ENCODE measurements at places on chromosomes 7 and 10.
A peak's percentile ranks its signal among the peaks of the same experiment; 100 is the strongest.

- DNase-seq = no peak
These were observed 62.0 kb downstream of the MYOF start for GRCh38 chr10:93420091-93420490.

DNA sequence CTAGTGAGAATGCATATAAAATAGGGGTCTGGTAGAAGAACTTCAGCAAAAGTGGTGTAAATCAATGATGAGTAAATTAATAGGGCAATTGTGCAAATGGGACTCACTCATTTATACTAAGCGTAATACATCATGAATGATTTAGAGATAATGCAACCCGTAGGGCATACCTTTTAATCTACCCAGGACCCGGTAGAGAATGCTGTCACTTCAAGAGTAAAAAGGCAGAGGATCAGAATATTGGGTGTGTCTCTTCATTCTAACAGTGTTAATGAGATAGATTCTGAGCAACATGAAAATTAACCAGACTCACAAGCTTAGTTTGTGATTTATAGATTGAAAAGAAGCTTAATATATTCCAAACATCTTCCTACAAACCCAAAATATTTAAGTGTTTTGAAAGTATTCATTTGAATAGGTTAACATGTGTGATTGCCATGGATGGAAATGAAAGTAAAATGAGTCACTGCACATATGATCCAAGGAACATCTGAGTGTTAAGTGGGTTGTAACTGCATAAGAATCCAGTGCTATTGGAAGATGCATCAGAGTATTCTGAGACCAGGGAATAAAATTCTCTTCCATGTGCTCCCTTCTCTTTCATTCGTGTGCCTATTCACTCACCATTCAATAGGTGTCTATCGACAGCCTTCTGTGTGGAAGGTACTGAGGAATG lies 690.6 kb downstream of the AUTS2 start:
- DNase-seq = no peak

- no peak for DNase-seq
These were observed 637 bp downstream of the RPEL1 start for GRCh38 chr10:103246324-103246723.

DNA sequence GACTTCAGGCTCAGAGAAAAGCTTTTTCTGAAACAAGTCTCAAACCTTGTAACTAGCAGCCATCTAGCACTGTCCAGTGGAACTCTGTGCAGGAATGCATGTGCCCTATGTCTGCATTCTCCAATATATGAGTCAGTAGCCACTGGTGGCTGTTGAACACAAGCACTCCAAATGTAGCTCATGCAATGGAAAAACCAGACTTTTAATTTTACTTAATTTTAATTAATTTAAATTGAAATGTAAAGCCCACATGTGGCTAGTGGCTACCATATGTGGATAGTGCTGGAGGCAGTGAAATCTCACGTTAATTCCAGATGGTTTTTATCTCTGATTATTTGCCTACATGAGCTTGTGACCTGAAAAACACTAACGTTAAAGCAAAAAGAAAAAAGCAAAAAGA lies 225.1 kb downstream of the GATA3 start:
- DNase-seq = no peak

- DNase-seq = peak; percentile 83
These were observed 17.1 kb downstream of the ARHGAP21 start for GRCh38 chr10:24706479-24707118.

DNA sequence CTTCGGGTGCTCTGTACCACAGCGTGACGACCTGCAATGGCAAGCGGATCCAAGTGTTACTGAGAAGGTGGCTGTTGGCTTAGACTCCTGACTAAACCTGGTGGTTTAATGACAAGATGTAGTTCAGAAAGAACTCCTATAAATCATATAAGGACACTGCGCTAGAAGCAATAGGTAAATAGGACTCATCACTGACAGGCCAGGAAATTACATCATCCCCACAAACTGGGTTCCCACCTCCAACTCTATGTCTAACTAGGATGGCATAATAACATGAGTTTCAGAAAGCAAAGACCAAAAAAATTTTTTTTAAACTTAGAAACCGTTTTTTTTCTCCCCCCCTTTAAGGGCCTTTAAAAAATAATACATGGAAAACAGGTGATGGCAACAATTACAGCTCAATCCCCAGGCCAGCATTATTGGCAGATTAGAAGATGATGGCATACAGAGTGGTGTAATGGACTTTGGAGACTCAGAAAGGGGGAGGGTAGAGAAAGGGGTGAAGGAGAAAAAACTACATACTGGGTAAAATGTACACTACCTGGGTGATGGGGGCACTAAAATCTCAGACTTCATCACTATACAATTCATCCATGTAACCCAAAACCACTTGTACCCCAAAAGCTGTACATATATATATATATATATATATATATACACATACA lies 81.4 kb upstream of the FAM133B start:
- no peak for DNase-seq

DNA sequence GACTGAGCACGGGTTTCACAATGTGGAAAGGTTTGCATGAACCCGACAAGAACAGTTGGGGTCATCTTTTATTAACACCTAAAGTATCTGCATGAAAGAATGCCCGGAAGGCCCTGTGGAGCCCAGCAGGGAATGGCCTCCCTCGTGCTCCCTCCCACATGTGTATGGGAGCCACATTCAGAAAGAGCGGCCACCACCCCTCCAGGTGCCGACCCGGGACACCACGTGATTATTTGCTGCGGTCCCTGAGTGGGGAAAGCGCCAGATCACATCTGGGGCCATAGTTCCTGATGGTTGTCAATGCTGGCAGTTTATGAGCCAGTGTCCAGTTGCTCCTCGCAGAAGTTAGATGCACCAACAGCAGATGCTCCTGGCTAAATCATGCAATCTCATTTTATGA lies 571.4 kb downstream of the TCERG1L start:
- DNase-seq = no peak

DNA sequence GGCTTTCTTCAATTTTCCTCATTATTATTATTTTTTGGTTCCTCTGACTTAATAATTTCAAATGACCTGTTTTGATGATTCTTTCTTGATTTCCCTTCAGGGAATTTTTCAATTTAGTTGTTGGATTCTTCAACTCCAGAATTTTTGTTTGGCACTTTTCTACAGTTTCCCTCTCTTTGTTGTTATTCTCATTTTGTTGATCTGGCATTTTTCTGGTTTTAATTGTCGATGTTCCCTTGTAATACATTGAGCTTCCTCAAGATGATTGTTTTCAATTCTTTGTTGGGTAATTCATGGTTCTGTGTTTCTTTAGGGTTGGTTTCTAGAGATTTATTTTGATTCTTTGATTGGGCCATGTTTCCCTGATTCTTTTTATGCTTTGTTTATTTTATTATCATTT lies 67.8 kb upstream of the DNAJC1 start:
- DNase-seq = no peak

DNA sequence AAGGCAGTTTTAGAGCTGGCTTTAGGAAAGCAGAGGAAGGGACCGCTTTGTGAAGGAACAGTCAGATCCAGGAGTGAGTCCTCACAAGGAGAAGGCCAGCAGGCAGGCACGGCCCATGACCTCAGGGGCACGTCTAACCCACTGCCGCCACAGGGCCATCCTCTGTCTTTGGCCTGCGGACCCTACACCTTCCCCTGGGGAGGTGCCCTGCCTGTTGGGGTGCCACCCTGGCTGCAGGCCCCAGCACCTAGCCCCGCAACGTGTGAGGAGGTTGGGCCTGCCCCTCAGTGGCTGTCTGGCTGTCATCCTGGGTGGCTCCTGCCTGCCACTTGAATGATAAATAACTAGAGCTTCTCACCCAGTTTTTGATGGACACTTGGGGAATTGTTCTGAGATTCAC lies 31.0 kb upstream of the TRIM8 start:
- no peak for DNase-seq

DNA sequence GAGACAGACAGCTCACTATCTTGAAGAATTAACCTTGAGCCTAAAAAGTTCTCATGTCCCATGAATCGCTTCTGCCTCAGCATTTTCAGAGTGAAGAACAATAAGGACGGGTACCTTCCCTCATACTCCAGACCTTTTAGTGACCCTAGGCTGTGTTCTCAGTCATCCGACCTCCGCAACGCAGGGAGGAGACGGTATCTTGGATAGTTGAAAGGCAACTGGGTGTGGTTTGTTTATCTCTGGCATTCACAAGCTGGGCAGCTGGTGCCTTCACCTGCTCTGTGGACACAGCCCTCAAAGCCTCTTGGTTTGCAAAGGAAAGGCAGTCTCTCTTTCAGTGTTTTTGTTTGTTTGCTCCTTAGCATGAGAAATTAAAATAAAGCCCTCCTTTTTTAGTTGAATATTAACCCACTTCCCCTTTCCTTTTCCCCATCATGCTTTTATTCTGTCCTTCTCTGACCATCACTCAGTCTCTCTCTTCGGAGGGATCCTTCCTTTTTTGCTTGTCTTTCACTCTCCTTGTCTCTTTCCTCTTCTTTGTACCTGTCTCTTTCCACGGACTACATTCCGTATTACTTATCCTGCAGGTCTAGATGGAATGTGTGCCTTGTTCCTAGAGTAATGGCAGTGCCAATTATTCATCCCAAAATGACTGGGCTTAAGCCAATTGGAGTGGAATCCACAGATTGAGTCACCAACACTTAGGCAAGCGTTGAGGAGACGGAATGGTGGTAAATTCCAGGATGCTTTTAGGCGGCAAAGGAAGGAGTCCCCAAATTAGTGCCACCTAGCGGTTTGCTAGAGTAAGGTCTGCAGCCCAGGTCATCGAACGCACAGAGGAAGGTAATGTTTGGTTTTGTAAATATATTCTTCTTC lies 45.8 kb downstream of the PRR15 start:
- no peak for DNase-seq

DNA sequence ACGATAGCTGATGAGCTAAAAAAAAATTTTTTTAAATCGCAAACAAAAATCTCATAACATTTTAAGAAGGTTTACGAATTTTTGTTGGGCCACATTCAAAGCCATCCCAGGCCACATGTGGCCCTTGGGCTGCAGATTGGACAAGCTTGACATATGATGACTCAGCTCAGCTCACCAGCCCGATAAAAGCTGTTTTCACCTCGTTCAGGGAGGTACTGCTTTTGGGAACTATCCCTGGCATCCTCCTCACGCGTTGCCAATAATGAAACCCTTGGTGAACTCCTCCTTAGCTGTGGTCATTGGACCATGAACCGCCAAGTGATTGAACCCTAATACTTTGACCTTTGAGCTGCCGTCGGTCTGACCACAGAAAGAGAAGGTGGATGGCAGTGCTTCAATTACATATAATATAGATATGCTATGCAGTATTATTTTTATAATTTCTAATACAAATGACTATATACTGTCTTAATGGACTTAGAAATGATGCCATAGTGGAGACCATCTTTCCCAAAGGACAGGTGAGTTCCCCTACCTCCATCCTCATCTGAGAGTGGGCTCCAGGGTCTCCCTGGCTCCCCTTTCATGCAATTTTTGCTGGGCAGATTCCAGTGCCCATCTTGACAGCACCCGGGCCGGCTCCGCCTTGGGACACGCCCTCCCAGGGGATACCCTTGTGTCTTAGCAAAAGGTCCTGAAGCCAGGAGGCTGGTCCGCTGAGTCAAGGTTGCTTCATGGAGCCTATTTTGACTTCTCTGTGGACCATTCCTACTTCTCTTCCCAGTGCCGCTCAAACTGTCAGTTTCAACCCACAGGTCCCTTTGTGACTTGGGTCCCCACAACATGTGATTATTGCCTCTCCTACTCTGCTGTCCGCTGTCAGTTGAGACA lies 707.2 kb downstream of the PARD3 start:
- DNase-seq = no peak

DNA sequence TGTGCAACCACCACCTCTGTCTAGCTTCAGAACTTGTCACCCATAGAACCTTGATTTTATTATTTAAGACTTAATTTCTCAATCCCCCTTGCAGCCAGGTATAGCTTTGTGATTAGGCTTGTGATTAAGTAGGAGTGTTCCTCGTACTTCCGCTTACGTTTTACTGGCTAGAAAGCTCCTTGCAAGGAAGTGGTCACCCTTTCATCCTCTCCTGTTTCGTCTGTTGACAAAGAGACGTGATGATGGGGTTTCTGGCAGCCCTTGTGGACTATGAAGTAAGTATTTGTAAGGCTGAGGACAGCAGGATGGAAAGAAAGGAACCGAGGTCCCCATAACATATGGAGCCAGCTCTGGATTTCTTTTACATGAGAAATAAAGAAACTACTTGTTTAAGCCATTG lies 86.5 kb upstream of the KDM7A start:
- no peak for DNase-seq

- no peak for DNase-seq
These were observed 11.0 kb downstream of the TBATA start for GRCh38 chr10:70773965-70774809.

DNA sequence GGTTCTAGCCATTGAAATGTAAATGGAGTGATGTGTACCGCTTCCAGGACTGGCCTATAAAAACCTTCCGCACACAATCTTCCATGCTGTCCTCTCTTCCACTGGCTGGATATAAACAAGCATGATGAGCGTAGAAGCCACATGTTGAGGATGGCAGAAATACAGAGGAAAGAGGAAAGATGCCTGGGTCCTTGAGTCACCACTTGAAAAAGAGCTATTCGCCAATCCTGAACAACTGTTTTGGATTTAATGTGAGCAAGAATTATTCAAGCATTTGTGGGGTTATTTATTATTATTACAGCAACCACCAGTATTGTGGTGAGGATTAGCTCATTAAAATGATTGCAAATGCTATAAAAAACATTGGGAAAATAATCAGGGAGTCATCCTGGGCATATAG lies 45.8 kb upstream of the PLXNA4 start:
- no peak for DNase-seq

DNA sequence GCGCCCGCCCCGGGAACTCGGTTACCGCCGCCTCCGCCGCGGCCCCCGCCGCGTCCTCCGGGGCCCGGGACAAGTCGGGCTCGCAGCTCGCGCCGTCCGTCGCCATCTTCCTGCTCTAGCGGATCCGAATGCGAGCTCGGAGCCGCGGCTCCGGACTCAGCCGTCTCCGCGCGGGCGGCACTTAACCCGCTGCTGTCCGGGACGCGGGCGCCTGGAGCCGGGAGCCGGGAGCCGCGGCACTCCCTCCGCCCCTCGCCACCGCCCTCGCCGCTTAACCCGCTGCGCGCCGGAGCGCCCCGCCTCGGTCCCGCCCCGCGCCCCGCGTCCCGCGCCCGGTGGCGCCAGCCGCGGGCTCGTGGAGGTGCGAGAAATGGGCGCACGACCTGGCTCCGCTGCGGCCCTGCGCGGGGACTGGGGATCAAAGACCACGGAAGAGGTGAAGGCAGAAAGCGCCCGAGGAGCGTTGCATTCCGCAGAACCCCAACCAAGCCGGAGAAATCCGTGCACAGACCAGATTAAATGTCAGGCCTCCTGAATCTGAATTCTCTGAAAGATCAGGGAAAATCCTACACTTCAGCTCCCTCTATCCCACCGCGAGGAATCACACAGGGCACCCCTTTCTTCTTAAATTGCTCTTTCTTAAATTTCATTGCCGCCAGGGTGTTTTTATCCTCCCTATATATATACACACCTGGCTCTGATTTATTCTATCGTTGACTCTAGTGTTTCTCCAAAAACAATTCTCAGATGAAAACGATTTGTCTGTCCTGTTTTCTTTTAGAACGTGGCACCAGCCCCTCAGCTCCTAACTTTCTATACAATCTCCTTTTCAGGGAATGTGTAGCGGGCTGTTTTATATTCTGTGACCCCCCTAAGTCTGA lies at the start of gene CTTNBP2:
CTTNBP2 (minus strand) TSS at position 132 of the 881 bp plus-strand sequence; CDS start at position 106, 26 bp downstream.
- DNase-seq = no peak

- DNase-seq = no peak
These were observed 951 bp downstream of the AS3MT start for GRCh38 chr10:102870221-102870620.
